ENCODE measurements at places on chromosomes 11 and 22.

- no peak for DNase-seq
Observed at GRCh38 chr11:134261626-134262488, 8.5 kb downstream of the ACAD8 start.

DNA sequence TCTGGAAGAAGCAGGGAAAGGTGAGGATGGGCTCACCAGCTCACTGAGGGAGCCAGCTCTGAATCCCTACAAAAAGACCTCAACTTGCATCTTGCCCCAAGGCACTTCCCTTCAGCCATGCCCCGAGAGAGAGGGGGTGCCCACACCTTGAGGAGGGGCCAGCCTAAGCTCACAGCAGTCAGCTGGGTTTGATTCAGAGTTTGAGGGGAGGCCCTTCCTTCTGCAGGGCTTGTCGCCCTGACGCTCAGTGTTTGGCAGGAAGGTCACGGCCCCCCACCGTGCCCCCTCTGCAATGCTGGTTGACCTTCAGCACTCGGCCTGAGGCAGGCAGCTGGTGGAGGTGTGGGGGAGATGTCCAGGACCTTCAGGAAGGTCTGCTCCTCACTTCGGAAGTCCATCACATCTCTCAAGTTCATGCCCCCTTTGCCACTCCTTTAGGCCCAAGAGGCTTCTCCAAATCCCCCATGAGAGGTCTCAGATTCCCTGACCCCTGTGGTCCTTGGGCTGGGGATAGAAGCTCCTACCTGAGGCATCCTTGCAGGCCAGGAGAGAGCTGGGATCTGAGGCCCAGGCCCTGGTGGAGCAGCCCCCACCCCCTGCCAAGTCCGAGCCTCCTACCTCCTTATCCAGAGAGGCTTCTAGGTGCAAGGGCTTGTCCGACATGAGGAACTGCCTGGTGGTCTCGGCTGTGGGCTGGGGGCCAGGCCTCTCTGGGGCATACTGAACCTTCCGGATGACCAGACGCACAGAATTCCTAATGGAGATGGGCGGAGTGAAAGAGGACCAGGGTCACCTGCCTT is 37.6 kb downstream of the TPBGL start:
- no peak for DNase-seq

DNA sequence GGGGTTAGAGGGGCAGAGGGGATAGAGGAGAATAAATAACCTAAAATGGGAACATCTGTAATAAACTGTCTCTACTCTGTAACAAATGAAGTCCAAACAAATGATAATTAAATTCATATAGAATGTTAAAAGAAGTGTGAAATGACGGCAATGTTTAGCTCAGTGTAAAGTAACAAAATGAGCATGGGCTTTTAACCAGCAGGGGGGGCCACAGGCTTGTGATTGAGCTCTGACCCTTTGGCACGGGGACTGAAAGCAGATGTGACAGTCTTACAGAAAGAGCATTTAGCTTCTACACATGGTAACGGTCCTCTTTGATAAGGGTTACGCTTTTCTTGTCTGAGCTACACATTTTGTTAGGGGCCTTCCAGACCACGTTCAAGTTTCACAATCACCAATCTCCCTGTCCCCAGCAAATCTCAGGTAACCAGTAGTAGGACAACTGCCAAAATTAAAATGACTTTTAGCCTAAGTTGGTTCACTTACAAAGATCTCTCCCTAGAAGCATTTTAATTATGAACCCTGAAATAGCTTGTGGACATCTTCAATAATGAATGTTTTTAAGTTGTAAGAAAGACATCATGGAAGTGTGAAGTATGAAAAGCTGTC is 262.5 kb downstream of the DCDC1 start:
- DNase-seq: peak; percentile 6

DNA sequence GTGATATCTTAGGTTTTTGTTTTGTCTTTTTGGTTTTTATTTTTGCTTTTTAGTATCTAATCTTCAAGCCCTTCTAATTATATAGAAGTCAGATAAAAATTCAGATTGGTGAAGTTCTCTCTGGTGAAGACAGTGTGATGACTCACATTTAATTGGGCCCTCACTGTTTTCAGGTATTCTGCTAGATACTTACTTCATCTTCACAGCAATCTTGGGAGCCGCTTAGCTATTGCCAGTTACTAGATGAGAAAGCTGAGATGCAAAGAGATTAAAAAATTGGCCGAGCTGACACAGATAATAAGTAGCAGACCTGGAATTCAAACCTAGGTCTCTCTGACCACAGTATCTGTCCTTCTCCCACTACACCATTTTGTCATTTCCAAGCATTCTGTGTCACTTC is 75.0 kb downstream of the PPP2R1B start:
- no peak for DNase-seq

DNA sequence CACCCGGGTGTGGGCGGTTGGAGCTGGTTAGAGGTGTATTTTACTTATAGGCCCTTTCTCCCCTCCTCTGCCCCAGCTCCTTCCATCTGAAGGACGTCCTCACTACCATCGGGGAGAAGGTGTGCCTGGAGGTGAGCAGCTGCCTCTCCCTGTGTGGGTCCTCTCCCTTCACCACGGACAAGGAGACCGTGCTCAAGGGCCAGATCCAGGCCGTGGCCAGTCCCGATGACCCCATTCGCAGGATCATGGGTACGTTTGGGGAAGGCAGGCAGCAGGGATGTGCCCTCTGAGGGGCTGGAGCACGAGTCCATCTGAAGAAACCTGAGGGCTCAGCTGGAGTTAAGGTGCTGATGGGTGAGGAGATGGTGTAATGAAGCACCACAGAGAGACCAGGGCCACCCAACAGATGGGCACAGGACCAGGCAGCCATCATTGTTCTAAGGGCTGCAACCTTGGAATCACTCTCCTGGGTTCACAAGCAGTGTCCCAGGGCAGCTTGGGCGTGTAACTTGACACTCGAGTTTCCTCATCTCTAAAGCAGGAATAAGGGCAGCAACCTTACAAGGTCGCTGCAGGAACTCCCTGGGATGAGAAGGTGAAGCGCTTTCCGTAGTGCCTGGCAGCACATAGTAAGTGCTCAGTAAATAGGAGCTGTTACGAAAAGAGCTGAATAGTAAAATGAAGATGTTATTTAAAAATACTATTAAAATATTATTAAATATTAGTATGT is 29.4 kb downstream of the TCP11L1 start:
- DNase-seq: no peak

GRCh38 chr11:79570104-79570503 is 129.3 kb upstream of the TENM4 start:
- DNase-seq: no peak

- no peak for DNase-seq
Observed at GRCh38 chr22:42766860-42767259, 46.2 kb upstream of the A4GALT start.

GRCh38 chr22:46105494-46106278 is 44.6 kb upstream of the PPARA start:
- DNase-seq: no peak

DNA sequence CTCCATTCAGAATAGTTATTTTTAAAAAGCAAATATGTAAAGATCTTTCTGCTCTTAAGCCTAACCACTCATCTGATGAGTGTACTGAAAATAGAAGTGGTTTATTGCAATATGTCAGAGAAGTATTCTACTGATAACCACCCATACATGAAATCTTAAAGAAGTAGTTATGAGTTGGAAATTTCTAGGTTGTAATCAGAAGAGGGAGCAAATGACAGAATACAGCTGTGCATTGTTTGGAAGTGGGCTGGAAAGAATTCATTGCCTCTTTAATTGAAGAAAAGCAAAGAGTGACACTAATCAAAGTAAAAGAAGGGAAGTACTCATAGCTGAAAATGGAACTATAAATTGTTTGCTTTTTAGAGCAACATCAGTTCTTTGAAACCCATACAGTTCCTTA is 39.4 kb downstream of the FDX1 start:
- no peak for DNase-seq

DNA sequence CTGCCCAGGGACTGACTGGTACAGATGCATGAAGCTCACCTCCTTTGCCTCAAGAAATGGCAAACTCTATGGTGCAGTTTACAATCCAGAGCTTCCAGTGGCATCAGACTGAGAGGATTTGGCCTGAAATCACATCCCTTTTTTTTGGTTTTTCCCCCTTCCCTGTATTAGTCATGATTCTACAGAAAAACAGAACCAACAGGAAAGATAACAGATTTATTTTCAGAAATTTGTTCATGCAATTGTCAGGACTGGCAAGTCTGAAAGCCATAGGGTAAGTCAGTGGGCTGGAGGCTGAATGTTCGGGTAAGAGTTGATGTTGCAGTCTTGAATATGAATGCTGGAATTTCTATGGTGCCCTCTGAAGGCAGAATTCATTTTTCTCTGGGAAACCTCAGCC is 12.0 kb upstream of the ZDHHC13 start:
- DNase-seq: no peak

DNA sequence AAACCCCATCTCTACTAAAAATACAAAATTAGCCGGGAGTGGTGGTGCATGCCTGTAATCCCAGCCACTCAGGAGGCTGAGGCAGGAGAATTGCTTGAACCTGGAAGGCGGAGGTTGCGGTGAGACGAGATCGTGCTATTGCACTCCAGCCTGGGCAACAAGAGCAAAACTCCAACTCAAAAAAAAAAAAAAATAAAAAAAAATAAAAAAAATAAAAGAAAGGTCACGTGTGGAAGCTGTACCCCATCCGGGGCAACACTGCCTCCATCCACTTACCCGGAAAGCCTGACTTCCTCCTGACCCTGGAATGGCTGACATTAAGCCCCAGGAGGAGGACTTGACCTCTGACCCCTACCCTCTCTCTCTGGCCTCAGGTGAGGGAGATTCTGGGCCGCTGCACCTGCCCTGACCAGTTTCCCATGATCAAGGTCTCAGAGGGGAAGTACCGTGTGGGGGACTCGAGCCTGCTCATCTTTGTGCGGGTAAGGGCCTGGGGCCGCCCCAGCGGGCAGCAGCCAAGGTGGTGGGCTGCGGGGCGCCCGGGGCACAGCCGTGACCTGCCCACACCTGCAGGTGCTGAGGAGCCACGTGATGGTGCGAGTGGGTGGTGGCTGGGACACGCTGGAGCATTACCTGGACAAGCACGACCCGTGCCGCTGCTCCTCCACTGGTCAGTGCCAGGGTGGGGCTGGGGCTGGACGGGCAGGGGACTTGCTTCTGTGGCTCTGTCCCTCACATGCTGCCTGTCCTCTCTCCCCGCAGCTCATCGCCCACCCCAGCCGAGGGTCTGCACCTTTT is 3.8 kb downstream of the GAS2L1 start:
- DNase-seq: no peak

GRCh38 chr11:78325274-78325781 is 92.3 kb downstream of the GAB2 start:
- DNase-seq: no peak

GRCh38 chr11:93288767-93289166 is 41.8 kb upstream of the DEUP1 start:
- DNase-seq: no peak

GRCh38 chr11:124886476-124886875 is 11.2 kb downstream of the ROBO4 start:
- no peak for DNase-seq

DNA sequence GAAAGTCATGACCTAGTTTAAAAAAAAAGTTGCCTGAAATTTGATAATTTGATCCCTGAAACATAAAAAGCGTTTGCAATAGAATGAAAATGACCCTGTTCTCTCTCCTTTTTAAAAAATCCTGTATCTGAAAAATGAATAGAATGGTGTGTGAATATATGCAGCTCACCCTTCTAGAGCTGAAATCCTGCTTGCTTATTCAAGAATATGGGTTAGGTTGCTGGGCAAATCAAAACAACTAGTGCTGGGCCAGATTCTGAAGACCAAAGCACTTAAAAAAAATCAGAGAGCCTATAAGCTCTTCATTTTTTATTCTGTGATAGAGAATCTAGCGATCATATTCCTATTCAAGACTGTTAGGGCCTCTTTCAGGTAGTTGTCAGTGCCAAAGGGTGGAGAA is 131.6 kb downstream of the MPPED2 start:
- DNase-seq: no peak

DNA sequence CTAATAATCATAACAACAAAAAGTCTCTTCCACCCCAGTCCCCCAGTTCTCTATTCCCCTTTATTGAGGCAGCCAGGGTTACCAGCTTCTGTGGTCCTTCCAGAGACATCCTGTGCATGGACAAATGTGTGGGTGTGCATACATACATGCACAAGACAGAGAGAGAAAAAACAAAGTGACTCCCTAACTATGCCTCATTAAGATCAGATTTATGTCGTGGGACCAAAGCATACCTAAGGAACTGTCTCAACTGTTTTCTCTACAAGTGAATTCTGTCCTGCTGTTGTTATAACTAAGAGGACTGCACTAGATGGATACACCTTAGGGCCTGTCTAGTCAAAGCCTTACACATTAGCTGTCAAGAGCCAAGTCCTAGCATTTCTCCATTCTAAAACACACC is 106.7 kb downstream of the MRTFA start:
- no peak for DNase-seq

- DNase-seq: no peak
Observed at GRCh38 chr11:78742430-78742829, 167.8 kb upstream of the NARS2 start.

- no peak for DNase-seq
Observed at GRCh38 chr11:88666364-88666763, 328.8 kb upstream of the CTSC start.

DNA sequence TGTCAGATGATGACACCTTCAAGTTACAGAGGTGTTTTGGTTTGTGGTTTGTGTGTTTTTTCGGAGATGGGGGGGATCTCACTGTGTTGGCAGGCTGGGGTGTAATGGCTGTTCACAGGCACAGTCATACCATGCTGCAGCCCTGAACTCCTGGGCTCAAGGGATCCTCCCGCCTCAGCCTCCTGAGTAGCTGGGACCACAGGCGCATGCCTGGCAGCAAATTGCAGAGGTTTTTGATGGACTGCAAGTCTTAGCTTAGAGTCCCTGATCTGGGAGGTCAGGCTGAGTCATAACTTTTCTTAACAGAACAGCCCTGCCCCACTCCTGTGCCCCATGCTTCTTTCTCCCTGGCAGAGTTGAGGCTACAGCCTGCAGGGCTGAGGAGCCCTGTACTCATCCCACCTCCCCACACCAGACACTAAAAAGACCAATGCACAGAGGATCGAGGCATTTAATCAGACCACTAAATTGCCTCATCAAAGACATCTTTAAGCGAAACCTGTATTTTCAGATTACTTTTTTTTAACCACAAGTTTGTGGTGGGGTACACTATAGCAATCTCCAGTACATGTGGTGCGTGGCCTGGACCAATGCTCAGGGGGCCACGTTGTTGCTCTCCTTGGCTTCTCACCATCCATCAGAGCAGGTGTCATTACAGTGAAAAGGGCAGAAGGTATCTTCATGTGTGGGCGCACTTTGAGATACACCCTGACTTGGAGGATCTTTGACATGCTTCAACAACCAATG is 17.1 kb upstream of the ADORA2A start:
- DNase-seq: no peak

GRCh38 chr11:81394311-81394710 is 1339.4 kb downstream of the FAM181B start:
- DNase-seq: no peak

- no peak for DNase-seq
Observed at GRCh38 chr22:26780521-26780920, 123.1 kb downstream of the MIAT start.

DNA sequence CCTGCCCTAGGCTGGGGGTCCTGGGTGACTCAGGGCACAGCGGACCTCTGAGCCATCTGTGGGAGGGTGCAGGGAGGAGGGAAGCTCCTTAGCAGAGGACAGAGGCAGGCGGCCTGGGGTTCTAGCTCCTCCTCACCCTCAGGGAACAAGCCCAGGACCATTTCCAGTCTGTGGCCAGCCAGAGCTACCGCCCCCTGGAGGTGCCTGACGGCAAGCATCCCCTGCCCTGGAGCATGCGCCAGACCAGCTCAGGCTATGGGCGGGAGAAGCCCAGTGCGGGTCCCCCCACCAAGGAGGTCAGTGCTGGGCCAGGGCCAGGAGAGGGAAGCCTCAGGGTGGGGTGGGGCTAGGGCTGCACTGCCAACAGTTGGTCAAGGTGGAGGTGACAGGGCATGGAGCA is 26.0 kb upstream of the LRRC10B start:
- no peak for DNase-seq

- DNase-seq: no peak
Observed at GRCh38 chr11:17845431-17845881, 110.9 kb downstream of the KCNC1 start.

Data from bone marrow (tissue), 2 donors.